DMS153 (cell line): ENCODE measurements at places on chromosomes 3 and 15.

- peak; percentile 62 for DNase-seq
Observed at GRCh38 chr3:156519758-156520162, 35.2 kb downstream of the SSR3 start.

- DNase-seq, result no peak
Observed at GRCh38 chr15:38041576-38041975, 107.1 kb downstream of the TMCO5A start.

GRCh38 chr15:30816430-30816829 lies 87.3 kb upstream of the FAN1 start:
- DNase-seq, result no peak

GRCh38 chr3:188776447-188776846 lies 395.3 kb upstream of the TPRG1 start:
- DNase-seq, result no peak

GRCh38 chr3:12891985-12892839 lies 50.8 kb upstream of the RPL32 start:
- peak; percentile 1 for DNase-seq

DNA sequence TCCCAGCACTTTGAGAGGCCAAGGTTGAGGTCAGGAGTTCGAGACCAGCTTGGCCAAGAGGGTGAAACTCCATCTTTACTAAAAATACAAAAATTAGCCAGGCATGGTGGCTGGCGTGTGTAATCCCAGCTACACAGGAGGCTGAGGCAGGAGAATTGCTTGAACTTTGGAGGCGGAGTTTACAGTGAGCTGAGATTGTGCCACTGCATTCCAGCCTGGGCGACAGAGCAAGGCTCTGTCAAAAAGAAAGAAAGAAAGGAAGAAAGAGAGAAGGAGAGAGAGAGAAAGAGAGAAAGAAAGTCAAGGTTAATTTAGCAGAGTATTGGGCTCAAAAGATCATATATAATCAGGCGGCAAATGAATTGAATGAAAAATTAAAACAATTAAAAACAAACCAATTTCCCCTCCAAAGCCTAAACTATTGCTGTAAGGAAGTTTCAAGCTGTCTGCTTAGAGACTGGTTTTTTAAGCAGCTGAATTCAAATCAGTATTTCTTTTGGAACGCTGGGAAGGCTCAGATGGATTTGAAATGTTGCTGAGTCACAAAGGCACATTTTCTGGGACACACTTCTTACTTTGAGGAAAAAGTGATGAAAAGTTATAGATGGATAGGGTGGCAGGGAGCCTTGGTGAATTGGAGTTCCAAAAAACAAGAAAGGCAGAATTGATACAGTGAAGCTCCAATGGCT lies 81.3 kb upstream of the BHLHE40 start:
- no peak for DNase-seq

DNA sequence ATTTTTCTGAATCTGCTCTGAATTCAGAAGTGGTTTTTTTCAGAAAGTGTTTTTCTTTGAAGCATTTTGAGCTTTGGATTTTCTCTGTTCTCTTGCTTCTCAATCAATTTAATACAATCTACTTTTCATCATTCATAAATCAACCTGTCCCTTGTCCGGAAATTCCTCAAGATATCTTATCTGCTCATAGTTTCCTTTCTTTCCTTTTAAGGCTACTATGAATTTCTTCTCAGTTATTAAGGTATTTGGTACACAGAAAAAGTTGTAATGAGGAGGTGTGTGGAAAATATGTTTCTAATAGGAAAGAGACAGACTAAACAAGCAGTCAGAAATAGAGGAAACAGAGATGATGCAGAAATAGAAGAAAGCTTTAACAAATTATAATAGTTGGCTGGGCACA lies 14.4 kb downstream of the CGGBP1 start:
- DNase-seq, result no peak

GRCh38 chr15:85532689-85533088 lies 152.3 kb downstream of the AKAP13 start:
- DNase-seq, result no peak

GRCh38 chr3:170634663-170635384 lies 48.9 kb upstream of the SLC7A14 start:
- DNase-seq, result no peak

- no peak for DNase-seq
Observed at GRCh38 chr3:128786434-128787020, 60.5 kb downstream of the RAB7A start.

GRCh38 chr3:49493901-49494300 lies 23.8 kb downstream of the DAG1 start:
- DNase-seq, result no peak

- no peak for DNase-seq
Observed at GRCh38 chr3:23682646-23683045, 123.1 kb upstream of the UBE2E1 start.

- DNase-seq, result no peak
Observed at GRCh38 chr3:99620976-99621375, 17.4 kb upstream of the COL8A1 start.

- no peak for DNase-seq
Observed at GRCh38 chr3:41881233-41881821, 80.6 kb downstream of the ULK4 start.

- DNase-seq, result no peak
Observed at GRCh38 chr3:168495932-168496331, 400.2 kb upstream of the GOLIM4 start.

DNA sequence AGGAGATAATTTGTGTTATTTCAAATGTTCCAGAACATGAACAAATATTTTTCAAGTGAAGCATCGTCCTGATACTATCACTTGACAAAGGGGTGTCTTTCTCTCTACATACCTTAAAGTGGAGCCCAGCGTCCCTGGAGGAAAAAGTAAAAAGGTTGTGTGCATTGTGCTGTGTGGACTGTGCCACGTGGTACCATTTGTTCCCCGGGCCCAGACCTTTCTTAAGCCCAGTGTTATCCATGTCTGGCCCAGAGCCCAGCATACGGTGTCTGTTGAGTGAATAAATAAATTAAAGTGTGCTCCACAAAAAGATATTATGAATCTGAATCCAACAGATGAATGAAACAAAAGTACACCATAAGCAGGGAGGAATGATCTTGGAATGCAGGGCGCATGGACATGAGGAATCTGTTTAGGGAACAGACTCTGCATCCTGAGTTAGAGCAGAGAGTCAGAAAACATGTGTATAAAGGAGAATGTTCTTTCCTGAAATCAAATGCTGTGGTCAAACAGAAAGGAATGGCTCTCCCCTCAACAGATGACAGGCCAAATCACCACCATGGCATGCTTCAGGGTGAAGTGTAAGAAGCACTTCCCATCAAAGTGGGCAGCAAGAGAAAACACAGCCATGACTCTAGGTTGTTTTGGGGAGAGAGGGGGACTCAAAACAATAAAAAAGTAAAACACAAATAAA lies 8.1 kb upstream of the PRSS50 start:
- DNase-seq, result no peak

DNA sequence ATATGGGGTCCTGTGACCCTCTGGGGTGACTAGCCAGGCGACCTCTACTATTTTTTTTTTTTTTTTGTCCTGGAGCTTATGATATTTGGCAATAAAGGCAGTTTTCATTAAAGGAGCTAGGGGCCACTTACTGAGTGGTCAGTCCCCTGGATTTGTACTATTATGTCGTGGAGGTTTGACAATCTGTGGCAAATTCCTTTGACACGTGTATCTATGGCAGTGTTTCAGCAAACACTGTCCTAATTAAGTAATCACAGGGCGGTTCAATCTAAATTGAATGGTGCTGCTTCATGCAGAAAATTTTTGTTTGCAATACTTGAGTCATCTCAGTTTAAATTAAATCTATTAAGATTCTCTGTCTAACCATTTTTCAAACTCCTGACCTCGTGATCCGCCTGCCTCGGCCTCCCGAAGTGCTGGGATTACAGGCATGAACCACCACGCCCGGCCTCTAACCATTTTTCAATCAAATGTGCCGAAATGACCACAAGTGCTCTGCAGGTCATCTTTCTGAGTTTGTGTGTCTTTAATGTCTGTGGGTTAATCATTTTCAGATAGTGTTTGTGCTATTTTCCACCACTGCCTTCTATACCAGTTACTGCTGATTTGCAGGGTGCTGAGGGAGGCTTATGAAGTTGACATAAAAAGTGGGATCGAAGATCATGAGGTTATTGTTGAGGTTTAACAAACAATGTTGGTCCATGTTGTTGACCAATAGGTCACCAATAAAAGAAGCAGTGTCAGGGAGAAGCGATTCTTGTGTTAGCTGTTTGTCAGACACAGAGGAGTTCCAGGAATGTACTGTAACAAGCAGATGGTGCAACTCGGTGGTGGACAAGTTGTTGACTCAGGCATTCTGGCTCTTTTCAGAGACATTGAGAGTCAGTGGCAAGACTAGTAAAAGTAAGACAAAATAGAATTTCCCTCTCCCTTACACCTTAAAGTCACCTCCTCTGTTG lies 18.6 kb upstream of the SLC2A2 start:
- DNase-seq, result no peak

- DNase-seq, result no peak
Observed at GRCh38 chr3:43148033-43148432, 42.2 kb upstream of the POMGNT2 start.
